ENCODE measurements at places on chromosomes 4 and X.
A peak's percentile ranks its signal among the peaks of the same experiment; 100 is the strongest.

- no peak for DNase-seq
Observed at GRCh38 chrX:30373479-30373878, 64.3 kb upstream of the NR0B1 start.

- DNase-seq: peak; percentile 98
Observed at GRCh38 chr4:123699880-123700771, 303.5 kb downstream of the SPRY1 start.

DNA sequence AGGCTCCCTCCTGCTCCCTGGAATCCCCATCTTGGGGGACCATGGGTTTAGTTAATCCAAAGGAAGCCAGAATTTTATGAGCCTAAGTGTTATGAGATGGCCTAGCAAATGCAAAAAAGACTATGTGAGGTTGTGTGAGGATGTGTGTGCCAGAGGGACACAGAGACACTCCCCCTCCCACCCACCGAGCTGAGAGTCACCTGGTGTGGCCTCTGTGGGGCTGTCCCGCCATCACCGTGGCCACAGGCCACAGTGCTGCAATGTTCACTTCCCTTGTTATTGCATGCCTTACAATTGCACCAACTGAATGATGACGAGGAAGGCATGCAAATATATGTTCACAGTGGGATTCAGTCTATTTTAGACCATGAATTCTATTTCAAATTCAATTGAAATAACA lies 601 bp upstream of the FGFBP2 start:
- DNase-seq: no peak

DNA sequence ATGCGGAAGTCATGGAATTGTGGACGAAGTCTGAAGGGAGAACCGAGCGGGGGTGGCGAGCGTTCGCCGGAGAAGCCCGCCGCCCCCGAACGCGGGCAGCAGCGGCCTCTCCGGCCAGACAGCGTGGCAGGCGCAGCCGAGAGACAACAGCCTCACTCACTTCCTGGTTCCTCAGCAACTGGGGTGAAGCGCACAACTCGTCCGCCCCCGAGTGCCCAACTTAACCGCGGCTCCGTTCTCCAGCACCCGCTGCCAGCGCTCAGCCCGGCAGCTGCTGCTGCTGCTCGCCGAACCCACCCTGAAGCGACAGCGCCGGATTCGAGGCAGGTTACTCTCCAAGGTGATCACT lies 68.0 kb downstream of the NOCT start:
- peak; percentile 68 for DNase-seq

DNA sequence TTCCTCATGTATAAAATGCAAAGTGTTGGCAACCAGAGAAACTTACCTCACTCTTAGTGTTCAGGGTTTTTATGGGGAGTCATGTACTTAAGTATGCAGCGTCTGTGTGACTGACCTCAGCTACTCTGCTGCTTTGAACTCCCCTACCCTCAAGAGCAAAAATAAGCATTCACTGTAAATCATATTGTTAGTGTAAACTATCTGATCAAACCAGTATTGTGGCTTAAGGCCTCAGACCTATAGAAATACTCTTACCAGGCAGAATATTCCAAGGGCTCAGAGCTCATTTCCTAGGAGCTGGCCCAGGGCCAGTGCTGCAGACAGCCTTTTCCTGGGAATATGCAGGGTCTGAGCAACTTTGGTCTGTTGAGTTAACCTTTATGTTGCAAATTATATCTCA lies 453.1 kb downstream of the CCSER1 start:
- DNase-seq: no peak

GRCh38 chr4:25120146-25120940 lies 39.9 kb downstream of the SEPSECS start:
- no peak for DNase-seq

- no peak for DNase-seq
Observed at GRCh38 chrX:47179928-47180255, 13.7 kb upstream of the UBA1 start.

DNA sequence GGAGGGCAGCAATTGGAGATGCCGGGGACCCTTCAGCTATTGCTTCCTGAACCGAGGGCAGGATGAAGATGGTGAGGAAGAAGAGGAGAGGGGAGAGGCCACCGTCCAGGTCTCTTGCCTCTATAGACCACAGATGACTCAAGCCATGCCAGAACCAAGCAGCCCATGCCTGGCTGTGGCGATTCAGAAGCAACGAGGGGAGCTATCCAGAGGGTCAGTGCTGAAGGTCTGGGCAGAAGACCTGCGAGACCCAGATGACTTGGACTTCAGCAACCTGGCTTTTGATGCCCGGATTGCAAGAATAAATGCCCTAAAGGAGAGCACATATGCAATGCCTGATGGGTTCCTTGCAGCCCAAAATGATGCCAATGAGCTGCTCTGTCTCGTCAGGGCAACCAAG lies 70.2 kb upstream of the PRPS2 start:
- DNase-seq: no peak

GRCh38 chrX:20947411-20947912 lies 426.8 kb upstream of the CNKSR2 start:
- no peak for DNase-seq

DNA sequence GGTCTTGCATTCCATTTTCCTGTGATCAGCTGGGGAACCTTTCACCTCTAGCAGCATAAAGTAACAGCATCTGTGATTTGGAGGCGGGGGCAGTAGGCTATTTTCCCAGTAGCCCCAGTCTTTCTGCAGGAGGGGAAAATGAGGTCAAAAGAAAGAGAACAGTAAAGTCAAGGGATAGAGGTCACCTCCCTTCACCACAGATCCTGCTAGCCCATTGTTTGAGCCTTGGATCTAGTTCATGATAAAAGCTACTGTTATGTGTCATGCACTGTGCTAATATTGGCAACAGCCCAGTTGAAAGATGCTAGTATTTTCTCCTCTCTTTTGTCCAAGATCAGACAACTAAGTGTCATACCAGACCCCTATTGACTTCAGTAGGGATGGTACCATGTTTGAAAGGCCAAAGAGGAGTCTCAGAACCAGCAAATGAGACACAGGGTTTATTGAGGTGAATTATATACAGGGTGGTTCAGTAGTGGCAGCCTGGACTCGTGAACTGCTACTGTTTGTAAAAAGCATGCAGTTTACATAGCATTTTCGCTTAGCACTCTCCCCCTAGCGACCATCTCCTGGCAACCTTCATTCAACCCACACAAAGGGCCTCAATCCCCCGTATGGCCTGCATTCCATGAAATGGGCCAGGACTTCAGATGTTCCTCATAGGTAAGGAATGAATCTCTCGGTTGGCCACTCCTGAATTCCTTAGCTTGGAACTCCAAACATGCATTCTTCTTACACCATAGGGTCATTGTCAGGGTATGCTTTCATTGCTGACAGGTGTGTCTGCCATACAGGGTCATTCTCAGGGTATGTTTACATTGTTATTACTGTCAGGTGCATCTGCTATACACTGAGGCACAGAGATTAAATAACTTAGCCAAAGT lies 170.0 kb upstream of the FRMPD4 start:
- DNase-seq: peak; percentile 76

DNA sequence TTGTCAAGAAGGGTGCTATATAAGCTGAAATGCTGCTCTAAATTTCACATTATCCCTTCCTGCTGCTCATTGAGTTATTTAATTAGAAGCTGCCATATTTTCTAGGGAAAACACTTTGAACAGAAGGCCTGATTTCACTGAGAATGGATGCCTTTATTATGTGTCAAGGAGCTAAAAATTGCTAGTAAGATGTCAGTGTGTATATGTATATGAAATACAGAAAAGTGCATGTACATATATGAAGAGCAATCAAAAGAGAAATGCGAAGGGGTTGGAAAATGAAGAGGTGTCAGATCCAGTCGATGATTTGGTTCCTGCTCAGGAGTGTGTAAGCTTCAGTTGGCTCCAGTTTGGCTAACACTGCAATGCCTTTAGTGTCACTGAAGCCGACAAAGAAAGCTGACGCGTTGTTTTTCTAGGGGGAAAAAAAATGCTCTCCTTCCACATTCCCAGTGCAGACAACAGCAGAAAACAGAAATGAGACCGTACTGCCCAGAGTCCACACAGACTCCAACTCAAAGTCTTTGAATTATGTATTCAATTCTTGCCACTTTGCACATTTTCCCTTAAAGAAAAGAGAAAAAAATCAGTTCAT lies 154.2 kb downstream of the NHS start:
- DNase-seq: no peak
